NCI-H2107 (cell line): ENCODE measurements at places on chromosomes 1 and 21.

DNA sequence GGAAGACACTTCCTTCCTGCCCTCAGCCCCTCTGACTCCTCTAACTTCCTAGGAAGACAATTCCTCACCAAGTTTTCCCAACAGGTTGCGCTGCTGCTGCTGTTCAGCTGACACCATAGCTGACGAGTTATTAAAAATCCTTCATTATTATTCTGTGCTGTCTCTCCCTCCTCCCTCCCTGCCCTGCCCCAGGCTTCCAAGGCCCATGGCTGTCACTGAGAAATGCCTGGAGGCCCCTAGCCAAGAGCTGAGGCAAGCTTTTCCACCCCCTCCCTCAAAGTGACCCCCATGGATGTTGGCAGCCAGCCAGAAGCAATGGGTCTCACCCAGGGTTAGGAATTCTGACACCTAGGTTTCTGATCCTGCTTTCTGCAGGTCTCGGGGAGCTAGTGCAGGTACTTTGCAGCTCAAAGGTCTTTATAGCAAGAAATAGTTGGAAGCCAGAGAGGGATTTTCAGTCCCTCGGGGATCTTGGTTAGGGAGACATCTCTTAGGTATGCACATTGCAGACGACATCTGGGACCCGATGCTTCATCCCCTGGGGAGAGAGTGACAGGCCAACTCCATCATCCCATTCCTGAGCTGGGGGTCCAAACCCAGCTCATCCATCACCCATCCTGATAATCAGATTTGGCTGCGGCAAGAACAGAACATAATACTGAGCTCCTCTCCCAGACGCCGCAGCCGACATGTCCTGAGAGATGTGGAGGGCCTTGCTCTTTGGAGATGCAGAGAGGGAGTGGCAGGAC lies 65.0 kb downstream of the KIRREL1 start:
- DNase-seq, result no peak

GRCh38 chr1:180288940-180289339 lies 58.9 kb downstream of the LHX4 start:
- DNase-seq, result no peak

- no peak for DNase-seq
These were observed 11.9 kb downstream of the LYPLAL1 start for GRCh38 chr1:219185486-219186117.

DNA sequence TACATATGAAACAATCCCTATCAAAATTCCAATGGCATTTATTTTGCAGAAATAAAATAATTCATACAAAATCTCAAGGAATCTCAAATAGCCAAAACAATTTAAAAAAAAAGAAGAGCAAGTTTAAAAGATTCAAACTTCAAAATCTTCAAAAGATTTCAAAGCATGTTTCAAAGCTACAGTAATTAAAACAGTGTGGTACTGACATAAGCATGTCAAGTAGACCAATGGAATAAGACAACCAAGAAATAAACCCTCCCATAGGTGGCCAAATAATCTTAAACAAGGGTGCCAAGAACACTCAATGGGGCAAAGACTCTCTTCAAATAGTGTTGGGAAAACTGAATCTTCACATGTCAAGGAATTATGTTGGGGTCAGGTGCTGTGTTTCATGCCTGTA lies 28.0 kb upstream of the UCK2 start:
- no peak for DNase-seq

DNA sequence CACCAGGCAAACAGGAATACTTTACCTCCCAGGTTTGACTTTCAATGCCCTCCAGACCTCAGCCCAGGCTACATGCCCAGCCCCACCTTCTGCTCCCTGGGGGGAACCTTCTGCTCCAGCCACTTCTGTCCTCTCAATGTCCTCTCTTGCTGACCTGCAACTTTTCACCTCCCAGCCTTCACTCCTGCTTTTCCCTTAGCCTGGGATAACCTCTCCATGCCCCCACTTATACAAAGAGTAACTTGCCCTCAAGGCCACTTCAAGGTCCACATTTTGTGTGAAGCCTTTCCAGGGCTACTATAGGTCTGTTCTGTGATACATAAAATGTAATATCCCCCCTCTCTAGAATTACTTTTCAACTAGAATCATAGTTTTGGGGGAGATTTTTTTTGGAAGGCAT lies 21.7 kb downstream of the SERTAD4 start:
- no peak for DNase-seq
